T-cell (primary cell): ENCODE measurements at places on chromosomes 2 and 18. TPM values are rescaled to one million over a fixed set of nuclear protein-coding genes. Genes with fewer than 3 reads are reported as not detected.

TWIST2 gene
- total RNA-seq = not detected

ITGB6 gene
- not detected for total RNA-seq

GRCh38 chr2:74316627-74317295, 26.5 kb downstream of the SLC4A5 start:
- no peak overlapping the region for H3K4me3 ChIP-seq
- peaks cover 2% of the 10 kb centered on the region for H3K27me3 ChIP-seq
- H3K27ac ChIP-seq = no peak overlapping the region
- H3K36me3 ChIP-seq = peaks cover 14% of the 10 kb centered on the region

GRCh38 chr2:32011485-32011960, 715 bp upstream of the MEMO1 start:
- no peak for DNase-seq
- peaks cover 26% of the 10 kb centered on the region for H3K4me1 ChIP-seq
- no peaks in the 10 kb centered on the region for H3K36me3 ChIP-seq
